ENCODE measurements at places on chromosomes 12 and 14. TPM values are rescaled to one million over a fixed set of nuclear protein-coding genes. Genes with fewer than 3 reads are reported as not detected.

GRCh38 chr14:90398315-90398839 is 1.5 kb downstream of the CALM1 start:
- peak; percentile 29 for DNase-seq

Gene DIO3
- polyA plus RNA-seq, result not detected

Gene ADGRD1
- polyA plus RNA-seq, result 0.36 TPM

DNA sequence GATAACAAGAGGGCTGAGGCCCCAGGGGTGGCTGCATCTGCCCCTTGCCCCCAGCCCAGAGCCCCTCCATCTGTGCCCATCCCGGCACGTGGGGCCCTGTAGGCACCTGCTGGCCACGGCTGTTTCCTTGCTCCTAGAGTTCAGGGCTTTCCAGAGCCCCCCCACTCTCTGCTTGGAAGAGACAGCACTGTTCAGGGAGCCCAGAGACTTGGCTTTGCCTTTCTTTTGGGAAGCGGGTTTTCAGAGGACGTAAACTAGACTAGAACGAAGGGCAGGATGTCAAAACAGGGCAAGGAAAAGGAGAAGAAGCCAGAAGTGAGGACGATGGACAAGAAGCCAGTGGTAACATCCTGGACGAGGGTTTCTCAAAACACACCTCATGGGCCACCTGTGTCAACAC is 163.3 kb upstream of the LHX5 start:
- DNase-seq, result no peak

- DNase-seq, result no peak
Observed at GRCh38 chr12:26361964-26362363, 166.6 kb downstream of the SSPN start.

- DNase-seq, result no peak
Observed at GRCh38 chr14:60212503-60213371, 36.3 kb upstream of the PPM1A start.

DNA sequence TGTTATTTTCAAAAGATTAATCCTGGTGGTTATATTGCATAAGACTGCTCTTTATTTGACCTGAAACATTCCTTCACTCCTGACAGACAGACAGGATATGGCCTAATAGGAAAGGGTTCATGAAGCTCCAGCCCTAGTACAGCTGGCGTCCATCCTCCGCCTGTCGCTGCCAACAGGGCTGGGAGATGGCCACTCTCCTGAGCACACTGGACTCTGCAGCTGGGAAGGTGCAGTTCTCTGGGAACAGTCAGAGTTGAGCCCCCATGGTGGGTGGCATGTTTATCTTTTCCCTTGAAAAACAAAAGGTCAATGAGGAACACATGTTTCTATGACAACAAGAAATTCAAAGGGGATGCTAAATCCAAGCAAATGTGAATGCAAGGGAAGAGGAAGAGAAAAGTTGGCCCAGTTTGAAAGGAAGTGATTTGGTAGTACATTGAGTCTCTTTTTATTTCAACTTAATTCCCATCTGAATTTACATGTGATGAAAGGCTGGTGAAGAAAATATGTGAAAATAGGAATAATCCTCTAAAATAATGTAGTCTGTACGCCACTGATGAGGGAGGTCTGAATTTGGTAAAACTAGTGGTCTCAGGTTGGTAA is 89.9 kb upstream of the DCN start:
- DNase-seq, result no peak

Gene MYL2
- not detected for polyA plus RNA-seq

GRCh38 chr12:6620137-6620884 is 13.1 kb upstream of the CHD4 start:
- DNase-seq, result no peak

Data from A549 (cell line).